ENCODE measurements at places on chromosomes 2 and 18.
A peak's percentile ranks its signal among the peaks of the same experiment; 100 is the strongest.

DNA sequence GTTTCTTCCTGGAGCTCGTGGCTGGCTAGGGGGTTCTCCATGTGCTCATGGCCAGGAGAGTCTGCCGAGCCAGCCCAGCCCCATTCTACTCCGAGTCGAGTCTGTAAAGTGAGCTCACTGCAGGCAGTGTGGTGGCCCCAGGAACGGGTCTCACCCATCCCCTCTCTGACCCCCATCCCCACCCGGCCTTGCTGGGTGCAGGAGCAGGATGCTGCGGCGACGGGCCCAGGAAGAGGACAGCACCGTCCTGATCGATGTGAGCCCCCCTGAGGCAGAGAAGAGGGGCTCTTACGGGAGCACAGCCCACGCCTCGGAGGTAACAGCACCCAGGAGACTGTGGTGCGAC is 1.4 kb downstream of the ANO7 start:
- DNase-seq = no peak

- no peak for DNase-seq
These were observed 18.4 kb downstream of the KDSR start for GRCh38 chr18:63348508-63349136.

GRCh38 chr18:59127047-59127446 is 12.6 kb upstream of the SEC11C start:
- DNase-seq = no peak

- no peak for DNase-seq
These were observed 660.1 kb upstream of the SLC8A1 start for GRCh38 chr2:41111836-41112627.

DNA sequence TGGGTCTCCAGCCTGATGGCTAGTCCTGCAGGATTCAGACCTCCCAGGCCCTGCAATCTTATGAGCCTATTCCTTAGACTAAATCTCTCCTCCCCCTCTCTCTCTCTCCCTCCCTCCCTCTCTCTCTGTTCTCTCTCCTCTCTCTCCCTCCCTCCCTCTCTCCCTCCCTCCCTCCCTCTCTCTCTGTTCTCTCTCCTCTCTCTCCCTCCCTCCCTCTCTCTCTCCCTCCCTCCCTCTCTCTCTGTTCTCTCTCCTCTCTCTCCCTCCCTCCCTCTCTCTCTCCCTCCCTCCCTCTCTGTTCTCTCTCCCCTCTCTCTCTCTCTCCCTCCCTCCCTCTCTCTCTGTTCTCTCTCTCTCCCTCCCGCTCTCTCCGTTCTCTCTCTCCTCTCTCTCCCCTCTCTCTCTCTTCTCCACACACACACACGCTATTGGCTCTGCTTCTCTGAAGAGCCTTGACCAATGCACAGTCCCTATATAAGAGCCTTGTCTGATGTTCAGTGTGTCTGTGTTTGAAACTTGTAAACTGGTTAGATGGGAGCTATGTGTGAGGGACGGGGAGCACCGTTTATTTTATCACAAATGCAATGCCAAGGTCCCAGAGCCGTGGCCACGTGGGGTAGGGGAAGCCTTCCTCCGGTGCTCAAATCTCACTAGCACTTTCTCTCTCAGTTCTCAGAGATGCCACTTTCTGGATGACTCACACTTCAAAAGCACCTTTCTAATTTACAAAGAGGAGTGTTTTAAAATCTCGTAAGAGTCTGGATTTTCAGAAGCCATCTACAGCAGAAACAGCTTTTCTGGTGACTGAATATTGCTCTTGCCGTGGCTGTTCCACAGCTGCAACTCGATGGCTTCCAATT is 9.4 kb upstream of the PRLH start:
- no peak for DNase-seq

DNA sequence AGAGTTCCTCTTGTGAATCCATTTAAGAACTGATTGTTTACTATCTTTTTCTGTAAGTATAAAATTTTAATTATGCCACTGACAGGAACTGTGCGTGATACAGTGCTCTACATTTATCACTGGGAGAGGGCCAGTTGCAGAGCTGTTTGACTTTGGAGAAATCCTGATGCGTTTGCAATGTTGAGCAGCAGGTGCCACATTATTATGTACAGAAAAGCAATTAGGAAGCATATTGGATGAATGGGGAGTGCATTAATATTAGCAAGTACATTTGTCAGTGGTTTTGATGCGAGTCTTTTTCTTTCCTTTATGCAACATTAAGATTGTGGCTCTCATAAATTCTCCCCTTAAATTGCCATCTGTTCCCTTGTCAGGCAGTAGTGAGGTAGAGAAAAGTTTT is 302.3 kb upstream of the FANCL start:
- no peak for DNase-seq

DNA sequence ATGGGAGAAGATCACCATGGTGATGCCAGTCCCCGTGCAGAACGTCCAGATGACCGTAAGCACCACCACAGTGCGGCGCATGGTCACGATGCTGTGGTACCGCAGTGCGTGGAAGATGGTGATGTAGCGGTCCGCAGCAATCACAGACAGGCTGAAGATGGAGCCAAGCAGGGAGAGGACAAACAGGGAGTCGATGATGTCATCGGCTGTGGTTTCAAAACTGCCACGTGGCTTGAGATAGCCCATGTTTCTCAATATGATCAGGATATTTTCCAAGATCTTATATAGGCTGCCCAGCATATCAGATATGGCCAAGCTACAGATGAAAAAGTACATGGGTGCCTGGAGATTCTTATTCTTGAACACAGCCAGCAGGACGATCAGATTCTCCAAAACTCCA is 30.3 kb downstream of the MC2R start:
- DNase-seq = no peak

GRCh38 chr2:4539121-4539520 is 835.7 kb downstream of the DCDC2C start:
- no peak for DNase-seq

- DNase-seq = peak; percentile 87
These were observed 62.4 kb downstream of the TXNL1 start for GRCh38 chr18:56575819-56576663.

GRCh38 chr2:160674146-160674750 is 180.6 kb upstream of the RBMS1 start:
- DNase-seq = peak; percentile 46

DNA sequence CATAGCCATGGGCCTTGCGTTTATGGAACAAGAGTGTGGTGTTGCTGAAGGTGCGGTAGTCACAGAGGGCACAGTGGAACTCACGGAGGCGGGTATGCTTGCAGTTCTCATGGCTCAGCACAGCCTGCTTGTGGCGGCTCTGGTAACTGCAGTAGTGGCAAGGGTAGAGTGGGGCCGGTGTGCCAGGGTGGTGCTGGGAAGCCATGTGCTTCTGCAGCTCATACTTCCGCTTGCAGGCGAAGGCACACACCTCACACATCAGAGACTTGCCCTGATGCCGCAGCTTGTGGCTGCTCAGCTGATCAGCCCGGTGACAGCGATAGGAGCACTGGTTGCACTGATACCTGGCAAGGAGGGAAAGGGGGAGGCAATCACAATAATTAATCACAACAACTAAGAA is 14.7 kb downstream of the ZNF142 start:
- DNase-seq = no peak

GRCh38 chr18:37184209-37184868 is 355.4 kb downstream of the KIAA1328 start:
- no peak for DNase-seq

DNA sequence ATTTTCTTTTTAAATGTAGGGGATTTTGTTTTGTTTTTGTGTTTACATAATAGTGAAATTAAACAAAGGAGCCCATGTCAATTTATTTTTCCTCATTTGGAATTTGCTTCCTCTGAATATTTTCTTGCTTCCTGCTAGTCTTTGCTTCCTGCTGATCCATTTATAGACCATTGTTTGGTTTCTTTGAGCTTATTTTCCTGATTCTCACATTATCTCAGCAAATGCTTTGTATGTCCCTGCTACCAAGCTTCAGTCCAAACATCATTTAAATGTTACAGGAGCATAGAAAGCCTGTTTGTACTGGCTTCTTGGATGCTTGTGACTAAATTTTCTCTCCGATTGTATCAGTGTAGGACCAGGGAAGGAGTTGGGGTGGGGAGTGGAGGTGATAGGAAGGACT is 127.3 kb upstream of the IL1R2 start:
- no peak for DNase-seq

GRCh38 chr2:30705056-30705455 is 102.2 kb downstream of the CAPN13 start:
- no peak for DNase-seq

- DNase-seq = peak; percentile 71
These were observed 2.5 kb downstream of the RTN4 start for GRCh38 chr2:55047677-55048299.

DNA sequence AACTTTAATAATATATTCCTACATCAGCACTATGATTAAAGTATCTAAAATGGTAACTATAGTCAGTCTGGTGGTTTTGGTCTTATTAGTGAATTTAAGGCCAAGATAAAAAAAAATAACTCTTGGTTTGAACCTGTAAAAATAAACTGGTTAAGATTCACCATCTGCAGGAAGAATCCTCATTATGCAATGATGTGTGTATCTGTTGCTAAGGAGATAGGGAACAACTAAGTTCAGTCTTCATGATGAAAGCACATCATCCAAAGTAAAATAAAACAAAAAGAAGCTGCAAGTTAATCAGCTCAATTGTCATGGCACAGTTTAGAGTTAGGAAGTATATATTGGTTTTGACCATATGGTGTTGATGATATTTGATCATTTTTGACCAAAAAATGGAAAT is 466.0 kb downstream of the NYAP2 start:
- DNase-seq = no peak

DNA sequence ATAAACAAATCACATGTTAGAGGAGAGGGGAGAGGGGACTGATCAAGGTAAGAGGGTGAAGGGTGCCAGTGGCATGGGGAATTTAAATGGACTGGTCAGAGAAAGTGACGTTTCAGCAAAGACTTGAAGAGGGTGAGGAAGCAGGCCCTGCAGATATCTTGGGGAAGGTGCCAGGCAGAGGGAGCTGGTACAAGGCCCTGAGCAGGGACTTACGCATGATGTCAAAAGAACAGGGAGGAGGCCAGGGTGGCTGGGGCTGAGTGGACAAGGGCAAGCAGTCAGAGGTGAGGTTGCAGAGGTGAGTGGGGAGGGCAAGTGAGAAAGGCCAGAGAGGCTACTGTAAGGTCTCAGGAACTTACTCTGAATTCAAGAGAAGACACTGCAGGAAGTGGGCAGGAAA is 53.3 kb upstream of the RMP24 start:
- no peak for DNase-seq

GRCh38 chr2:27049422-27050280 is 1.8 kb upstream of the AGBL5 start:
- peak; percentile 47 for DNase-seq

DNA sequence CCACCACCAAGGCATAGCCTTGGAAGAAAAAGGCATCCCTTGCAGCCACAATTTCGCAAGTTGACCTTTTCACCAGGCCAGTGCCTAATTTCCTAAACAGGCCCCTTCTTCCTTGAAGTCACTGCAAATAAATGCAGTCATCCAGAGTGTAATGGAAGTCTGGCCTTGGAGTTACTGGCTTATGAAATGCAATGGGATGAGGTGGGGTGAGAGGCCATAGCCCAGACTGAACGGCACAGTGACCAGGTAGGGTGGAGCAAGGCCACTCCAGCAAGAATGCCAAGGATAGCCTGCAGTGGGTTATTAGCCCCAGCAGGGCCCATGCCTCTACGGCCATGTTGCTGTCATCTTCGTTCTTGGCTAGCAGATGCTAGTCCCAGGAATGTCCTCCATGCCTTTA is 68.4 kb downstream of the BCL11A start:
- no peak for DNase-seq

DNA sequence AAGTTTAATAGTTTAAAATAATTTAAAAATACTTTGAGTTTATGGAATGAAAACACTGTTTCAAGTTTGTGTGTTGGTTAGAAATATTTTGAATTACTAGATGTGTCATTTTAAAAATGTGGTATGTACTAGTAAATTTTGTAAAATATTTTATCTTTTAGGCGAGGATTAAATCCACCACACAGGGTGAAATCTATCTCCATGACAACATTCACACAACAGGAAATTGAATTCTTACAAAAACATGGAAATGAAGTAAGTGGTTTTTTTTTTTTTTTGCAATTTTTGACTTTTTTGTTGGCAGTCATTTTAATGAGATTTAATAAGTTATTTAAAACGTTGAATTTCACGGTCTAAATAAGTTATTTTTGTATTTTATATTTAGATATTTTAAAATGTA is 19.4 kb downstream of the AGFG1 start:
- peak; percentile 14 for DNase-seq

- DNase-seq = no peak
These were observed 72.6 kb downstream of the LRRC30 start for GRCh38 chr18:7303316-7304060.

DNA sequence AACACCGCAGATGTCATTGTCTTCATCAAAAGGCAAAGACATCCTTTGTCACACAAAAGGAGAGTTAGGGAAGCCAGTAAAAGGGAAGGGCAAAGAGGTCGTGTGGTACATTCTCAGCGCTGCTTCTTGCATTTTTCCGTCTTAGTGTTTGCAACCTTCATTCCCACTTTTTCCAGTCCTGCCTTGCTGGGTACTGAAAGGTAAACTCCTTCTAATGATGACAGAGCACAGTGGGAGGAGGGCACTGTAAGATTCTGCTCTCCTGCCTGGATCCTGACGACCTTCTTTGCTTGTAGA is 424.3 kb upstream of the MEX3C start:
- DNase-seq = no peak

DNA sequence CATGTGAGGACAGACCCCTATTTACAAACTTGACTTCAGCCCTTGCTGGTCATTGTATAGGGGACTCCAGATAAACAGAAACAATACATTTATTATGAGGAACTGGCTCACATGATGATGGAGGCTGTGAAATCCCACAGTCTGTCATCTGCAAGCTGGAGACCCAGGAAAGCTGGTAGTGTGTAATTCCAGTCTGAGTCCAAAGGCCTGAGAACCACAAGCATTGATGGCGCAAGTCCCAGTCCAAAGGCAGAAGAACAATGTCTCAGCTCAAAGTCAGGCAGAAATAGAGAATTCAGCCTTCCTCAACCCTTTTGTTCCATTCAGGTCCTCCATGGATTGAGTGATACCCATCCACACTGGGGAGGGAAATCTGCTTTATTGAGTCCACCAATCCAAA is 28.1 kb upstream of the SPP2 start:
- DNase-seq = no peak

DNA sequence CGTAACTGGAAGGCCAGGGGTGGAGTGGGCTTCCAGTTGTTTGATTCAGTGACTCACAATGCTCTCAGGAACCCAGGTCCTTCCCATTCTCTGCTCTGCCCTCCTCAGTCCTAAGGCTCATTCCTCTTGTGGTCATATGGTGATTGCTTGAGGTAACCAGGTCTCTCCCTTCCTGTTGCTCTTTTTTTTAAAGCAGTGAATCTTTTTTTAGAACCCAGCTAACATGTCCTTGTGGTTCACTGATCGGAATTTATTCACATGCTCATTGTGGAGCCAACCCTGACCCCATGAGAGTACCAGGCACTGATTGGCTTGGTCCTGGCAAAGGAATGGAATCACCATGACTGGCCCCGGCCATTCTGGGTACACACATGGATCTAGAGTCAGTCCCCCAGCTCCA is 7.4 kb downstream of the THNSL2 start:
- no peak for DNase-seq

- no peak for DNase-seq
These were observed 54.9 kb downstream of the ZCCHC2 start for GRCh38 chr18:62577765-62578164.

- DNase-seq = no peak
These were observed 61.8 kb downstream of the CAB39 start for GRCh38 chr2:230774348-230774951.

All from inflammatory macrophage treated with lipopolysaccharide for 1 hour (primary cell).